Adrenal gland (tissue), 19 donors: ENCODE measurements at places on chromosomes 12 and 14. TPM values are rescaled to one million over a fixed set of nuclear protein-coding genes. Genes with fewer than 3 reads are reported as not detected.

Gene KRT74
- not detected for total RNA-seq

DNA sequence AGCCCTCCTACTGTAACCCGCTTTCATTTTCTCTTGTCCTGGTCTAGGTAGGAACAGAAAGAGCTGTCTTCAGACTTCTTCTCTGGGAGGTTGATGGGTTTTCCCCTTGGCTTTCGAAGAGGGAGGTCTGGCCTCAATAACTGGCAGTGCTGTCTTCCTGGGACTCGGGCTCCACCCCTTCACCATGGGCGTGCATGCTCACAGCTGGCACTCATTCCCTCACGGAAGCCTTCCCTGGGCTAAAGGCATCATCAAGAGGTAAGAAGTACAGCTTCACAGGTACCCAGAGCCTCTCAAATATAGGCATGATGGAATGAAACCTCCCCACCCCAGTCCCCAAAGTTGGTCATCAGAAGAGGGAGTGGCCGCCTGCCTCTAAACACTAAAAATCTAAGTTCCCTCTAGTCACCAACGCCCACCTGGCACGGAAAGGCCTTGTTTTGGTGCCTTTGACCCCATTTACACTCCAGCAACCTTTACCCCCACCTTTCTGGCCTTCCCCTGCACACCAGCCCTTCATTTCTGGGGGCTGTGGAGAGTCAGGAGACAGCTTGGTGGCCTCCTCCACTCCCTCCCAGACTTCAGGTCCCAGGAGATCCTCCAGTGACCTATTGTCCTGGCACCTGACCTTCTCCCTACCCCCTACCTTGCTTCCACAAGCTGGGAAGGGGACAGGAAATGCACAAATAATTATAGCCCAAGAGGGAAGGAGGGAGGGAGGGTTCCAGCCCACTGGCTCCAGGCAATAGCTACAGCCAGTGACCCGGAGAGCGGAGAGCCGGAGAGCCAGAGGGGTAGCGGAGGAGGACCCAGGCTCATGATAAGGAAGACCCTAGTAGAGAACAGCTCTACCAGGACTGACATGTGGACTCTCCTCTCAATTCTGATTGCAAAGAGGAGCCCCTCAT is 2.8 kb downstream of the RAPGEF3 start:
- peaks cover 10% of the 10 kb centered on the region for H3K4me1 ChIP-seq
- H3K36me3 ChIP-seq, result no peaks in the 10 kb centered on the region
- H3K4me3 ChIP-seq, result no peak overlapping the region
- no peaks in the 10 kb centered on the region for H3K27me3 ChIP-seq
- peak overlapping the region; percentile 45 for H3K27ac ChIP-seq

GRCh38 chr12:68620519-68621471 is 10.1 kb downstream of the RAP1B start:
- peaks cover 89% of the 10 kb centered on the region for H3K4me1 ChIP-seq
- no peak overlapping the region for H3K4me3 ChIP-seq
- H3K27me3 ChIP-seq, result no peaks in the 10 kb centered on the region
- DNase-seq, result no peak

Gene SPX
- not detected for total RNA-seq

- H3K27ac ChIP-seq, result no peak overlapping the region
- H3K4me3 ChIP-seq, result no peak overlapping the region
- DNase-seq, result no peak
- H3K36me3 ChIP-seq, result no peaks in the 10 kb centered on the region
- H3K27me3 ChIP-seq, result no peaks in the 10 kb centered on the region
- H3K4me1 ChIP-seq, result no peaks in the 10 kb centered on the region
Measured at GRCh38 chr12:96057986-96058553, 22.7 kb upstream of the LTA4H start.

GRCh38 chr12:63944586-63945228 is 100.2 kb downstream of the SRGAP1 start:
- DNase-seq, result peak; percentile 19
- peak overlapping the region; percentile 52 for H3K27ac ChIP-seq
- no peak overlapping the region for H3K4me3 ChIP-seq
- no peaks in the 10 kb centered on the region for H3K36me3 ChIP-seq
- H3K4me1 ChIP-seq, result no peaks in the 10 kb centered on the region

Gene SLC17A8
- 0.31 TPM for total RNA-seq
